ENCODE measurements at places on chromosomes 5 and 9.

GRCh38 chr5:74586856-74587255 is 53.7 kb downstream of the ENC1 start:
- no peak overlapping the region for H3K4me3 ChIP-seq
- no peaks in the 10 kb centered on the region for H3K36me3 ChIP-seq
- H3K27me3 ChIP-seq: no peaks in the 10 kb centered on the region
- H3K27ac ChIP-seq: no peak overlapping the region
- no peaks in the 10 kb centered on the region for H3K4me1 ChIP-seq
- no peak for DNase-seq

GRCh38 chr5:17005107-17005828 is 69.2 kb upstream of the MYO10 start:
- H3K4me3 ChIP-seq: no peak overlapping the region
- H3K27ac ChIP-seq: no peak overlapping the region
- no peak for DNase-seq

DNA sequence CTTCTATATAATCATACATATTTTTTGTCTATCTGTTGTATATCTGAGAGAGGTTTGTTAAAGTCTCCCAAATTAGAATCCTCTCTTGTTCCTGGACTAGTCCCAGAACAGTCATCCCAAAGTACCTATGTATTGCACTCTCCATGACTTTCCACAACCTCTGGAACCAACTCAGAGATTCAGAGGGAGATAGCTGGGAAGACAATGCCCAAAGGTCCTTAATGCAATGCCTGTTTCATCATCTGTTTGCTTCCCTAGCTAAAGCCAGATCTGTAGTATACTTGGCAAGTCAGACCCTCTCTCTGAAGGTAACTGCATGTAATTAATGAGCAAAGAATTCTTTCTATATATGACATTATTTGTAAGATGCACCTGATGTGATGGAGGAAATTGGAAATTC is 89.4 kb downstream of the ZNF474 start:
- no peaks in the 10 kb centered on the region for H3K4me1 ChIP-seq
- no peak for DNase-seq
- H3K36me3 ChIP-seq: no peaks in the 10 kb centered on the region
- H3K4me3 ChIP-seq: no peak overlapping the region
- no peak overlapping the region for H3K27ac ChIP-seq

GRCh38 chr5:107253246-107253645 is 417.5 kb downstream of the EFNA5 start:
- no peaks in the 10 kb centered on the region for H3K27me3 ChIP-seq
- H3K36me3 ChIP-seq: no peaks in the 10 kb centered on the region
- no peaks in the 10 kb centered on the region for H3K4me1 ChIP-seq
- DNase-seq: no peak

GRCh38 chr9:128304971-128305288 is 17.3 kb downstream of the TRUB2 start:
- H3K27ac ChIP-seq: no peak overlapping the region
- H3K27me3 ChIP-seq: no peaks in the 10 kb centered on the region
- DNase-seq: peak; percentile 18
- H3K4me1 ChIP-seq: no peaks in the 10 kb centered on the region
- no peaks in the 10 kb centered on the region for H3K36me3 ChIP-seq

DNA sequence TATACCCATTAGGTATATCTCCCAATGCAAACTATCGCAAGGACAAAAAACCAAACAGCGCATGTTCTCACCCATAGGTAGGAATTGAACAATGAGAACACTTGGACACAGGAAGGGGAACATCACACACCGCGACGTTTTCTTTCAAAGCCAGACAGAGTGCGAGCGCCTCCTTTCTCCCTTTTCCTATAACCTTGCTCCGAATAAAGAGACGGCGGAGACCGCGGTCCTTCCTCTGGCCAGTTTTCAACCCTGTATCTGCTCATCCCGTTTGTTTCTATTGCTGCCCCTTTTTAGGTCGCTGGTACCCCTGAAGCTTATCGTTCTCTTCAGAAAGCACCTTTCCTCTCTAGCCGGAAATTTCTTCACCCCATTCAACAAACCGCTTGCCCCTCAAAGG is 1.3 kb downstream of the LVRN start:
- H3K4me3 ChIP-seq: no peak overlapping the region
- peaks cover 67% of the 10 kb centered on the region for H3K27me3 ChIP-seq
- no peak for DNase-seq
- peaks cover 20% of the 10 kb centered on the region for H3K4me1 ChIP-seq
- H3K36me3 ChIP-seq: no peaks in the 10 kb centered on the region

- DNase-seq: no peak
- H3K4me1 ChIP-seq: no peaks in the 10 kb centered on the region
- H3K27ac ChIP-seq: no peak overlapping the region
- H3K4me3 ChIP-seq: no peak overlapping the region
- no peaks in the 10 kb centered on the region for H3K27me3 ChIP-seq
These were observed 49.9 kb downstream of the CDO1 start for GRCh38 chr5:115766608-115767007.
